ENCODE measurements at places on chromosomes 16 and 17. TPM values are rescaled to one million over a fixed set of nuclear protein-coding genes. Genes with fewer than 3 reads are reported as not detected.

TAT gene
- total RNA-seq = not detected

KRT33A gene
- not detected for total RNA-seq

PLA2G10 gene
- not detected for total RNA-seq

CRYM gene
- 44.2 TPM for total RNA-seq

SYT17 gene
- 1.4 TPM for total RNA-seq

CA7 gene
- not detected for total RNA-seq

FBXO39 gene
- 0.34 TPM for total RNA-seq

CIITA gene
- 9.9 TPM for total RNA-seq

KRT39 gene
- not detected for total RNA-seq

MARCHF10 gene
- total RNA-seq = not detected

KRTAP2-3 gene
- total RNA-seq = not detected

SEZ6L2 gene
- total RNA-seq = 1.8 TPM

WSB1 gene
- 69.3 TPM for total RNA-seq

GDPD1 gene
- 2.0 TPM for total RNA-seq

KRTAP9-8 gene
- total RNA-seq = not detected

SDR42E2 gene
- not detected for total RNA-seq

CCL1 gene
- total RNA-seq = not detected

TLCD2 gene
- 3.7 TPM for total RNA-seq

KCNG4 gene
- total RNA-seq = not detected

KIAA0513 gene
- total RNA-seq = 10.4 TPM

TBC1D24 gene
- 15.1 TPM for total RNA-seq

NKIRAS2 gene
- 35.3 TPM for total RNA-seq

HOXB6 gene
- 0.63 TPM for total RNA-seq

PTX4 gene
- total RNA-seq = not detected

KCNJ12 gene
- 16.5 TPM for total RNA-seq

GPRC5C gene
- 24.2 TPM for total RNA-seq

KRTAP3-2 gene
- not detected for total RNA-seq

ABCA9 gene
- 22.5 TPM for total RNA-seq

USP22 gene
- 145 TPM for total RNA-seq

ADGRG3 gene
- total RNA-seq = 0.97 TPM

MARVELD3 gene
- total RNA-seq = not detected

CDH3 gene
- 0.68 TPM for total RNA-seq

TBC1D3L gene
- total RNA-seq = 5.3 TPM

RAB11FIP3 gene
- 38.1 TPM for total RNA-seq

RNF167 gene
- 95.6 TPM for total RNA-seq

PDF gene
- 6.2 TPM for total RNA-seq

NFATC3 gene
- 28.9 TPM for total RNA-seq

PRM1 gene
- total RNA-seq = not detected

ABCC6 gene
- total RNA-seq = 8.2 TPM

TP53TG3 gene
- total RNA-seq = 0.53 TPM

PRR15L gene
- 0.62 TPM for total RNA-seq

CDC27 gene
- 83.9 TPM for total RNA-seq

LRRC46 gene
- total RNA-seq = not detected

TMEM94 gene
- 47.2 TPM for total RNA-seq

ZNF287 gene
- 6.7 TPM for total RNA-seq

CCDC144A gene
- total RNA-seq = 4.7 TPM

CD300E gene
- 1.4 TPM for total RNA-seq

NAGS gene
- total RNA-seq = 1.4 TPM

TERB1 gene
- total RNA-seq = not detected

SLC12A3 gene
- total RNA-seq = not detected

TNFRSF17 gene
- total RNA-seq = not detected

CMTM2 gene
- 0.62 TPM for total RNA-seq

Measured in left cardiac atrium (tissue), 4 donors.